ENCODE measurements at places on chromosomes 1 and 21. TPM values are rescaled to one million over a fixed set of nuclear protein-coding genes. Genes with fewer than 3 reads are reported as not detected.

- DNase-seq, result no peak
- H3K27me3 ChIP-seq, result no peaks in the 10 kb centered on the region
- no peaks in the 10 kb centered on the region for H3K36me3 ChIP-seq
- no peaks in the 10 kb centered on the region for H3K4me1 ChIP-seq
- no peak overlapping the region for H3K27ac ChIP-seq
Observed at GRCh38 chr1:237702161-237702560, 188.6 kb downstream of the ZP4 start.

GRCh38 chr1:180571832-180572636 lies 13.3 kb downstream of the OVAAL start:
- H3K27ac ChIP-seq, result no peak overlapping the region
- no peaks in the 10 kb centered on the region for H3K36me3 ChIP-seq
- H3K4me3 ChIP-seq, result no peak overlapping the region

DNA sequence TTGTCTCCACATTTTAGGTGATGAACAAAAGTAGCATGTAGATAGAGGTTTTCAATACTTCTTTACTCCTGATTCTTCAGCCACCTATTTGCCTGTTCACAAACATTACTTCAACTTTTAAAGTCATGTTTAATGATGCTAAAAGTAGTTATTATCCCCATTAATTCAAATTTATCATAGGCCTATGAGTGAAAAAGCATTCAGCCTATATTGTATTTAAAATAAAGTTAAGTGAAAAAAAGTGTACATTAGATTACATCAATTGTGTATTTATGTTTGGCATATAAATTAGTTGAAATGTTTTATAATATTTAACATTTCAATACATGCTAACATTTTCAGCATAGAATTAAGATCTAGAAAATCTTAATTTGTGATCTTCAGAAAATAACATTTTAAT lies 10.5 kb downstream of the CDKN2C start:
- H3K36me3 ChIP-seq, result no peaks in the 10 kb centered on the region
- peaks cover 97% of the 10 kb centered on the region for H3K27me3 ChIP-seq
- H3K27ac ChIP-seq, result no peak overlapping the region
- no peak for DNase-seq

Gene MATN1
- total RNA-seq, result not detected

DNA sequence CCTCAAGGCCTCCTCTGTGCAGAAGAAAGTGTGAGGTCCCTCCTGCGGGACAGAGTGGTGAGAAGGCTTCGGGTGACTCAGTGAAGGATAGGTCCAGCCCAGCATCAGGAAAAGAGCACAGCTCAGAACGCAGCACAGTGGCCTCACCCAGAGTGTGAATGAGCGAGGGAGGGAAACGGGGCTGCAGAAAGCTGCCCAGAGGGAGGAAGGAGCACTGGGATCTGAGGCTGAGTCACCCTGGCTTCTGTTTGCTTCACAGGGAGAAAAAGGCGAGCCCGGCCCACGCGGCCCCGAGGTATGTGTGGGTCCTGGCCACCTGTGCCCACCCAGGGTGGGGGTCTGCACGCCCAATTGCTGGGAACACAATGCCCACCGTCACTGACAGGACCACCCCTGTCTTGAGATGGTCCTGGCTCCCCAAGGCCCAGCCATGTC lies 24.3 kb downstream of the COL6A2 start:
- H3K27me3 ChIP-seq, result no peaks in the 10 kb centered on the region
- H3K4me1 ChIP-seq, result no peaks in the 10 kb centered on the region
- no peak overlapping the region for H3K27ac ChIP-seq
- H3K4me3 ChIP-seq, result no peak overlapping the region
- no peak for DNase-seq
- H3K36me3 ChIP-seq, result peaks cover 46% of the 10 kb centered on the region

Gene LPAR3
- 0.89 TPM for total RNA-seq

DNA sequence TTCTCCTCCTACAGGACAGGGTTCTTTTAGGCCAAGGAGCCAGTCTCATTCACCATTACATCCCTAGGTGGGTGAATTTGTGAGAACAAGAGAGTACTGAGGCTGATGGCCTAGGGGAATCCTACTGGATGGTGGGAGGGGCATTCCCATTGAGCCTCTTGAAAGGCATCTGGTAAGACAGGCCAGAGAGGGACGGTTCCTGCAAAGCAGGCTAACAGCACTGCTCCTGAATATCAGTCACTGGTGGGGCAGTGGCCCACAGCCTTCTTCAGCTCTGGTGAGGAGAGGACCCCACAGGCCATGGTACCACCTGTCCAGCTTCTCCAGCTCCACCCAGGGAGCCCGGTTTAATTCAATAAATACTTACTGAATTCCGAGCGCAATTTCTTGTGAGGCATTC lies 125.9 kb upstream of the EDN2 start:
- DNase-seq, result peak; percentile 35
- no peak overlapping the region for H3K27ac ChIP-seq
- no peaks in the 10 kb centered on the region for H3K36me3 ChIP-seq
- H3K4me3 ChIP-seq, result no peak overlapping the region
- H3K4me1 ChIP-seq, result no peaks in the 10 kb centered on the region

DNA sequence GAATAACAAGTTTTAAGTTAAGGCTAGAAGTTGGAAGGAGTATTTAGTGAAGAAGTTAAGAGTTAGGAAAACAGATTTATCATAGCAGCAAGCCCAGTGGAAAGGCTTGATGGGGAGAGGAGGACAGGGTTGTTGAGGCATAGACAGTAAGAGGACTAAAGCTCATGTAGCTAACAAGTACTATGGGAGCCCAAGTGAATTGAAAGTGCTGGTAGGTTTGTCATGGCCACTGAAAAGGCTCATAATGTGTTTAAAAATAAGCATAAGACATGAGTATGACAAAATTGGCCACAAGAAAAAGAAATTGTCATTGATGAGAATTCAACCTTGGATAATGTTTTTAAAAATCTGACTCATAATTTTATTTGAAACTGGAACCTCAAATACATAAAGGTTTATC lies 49.2 kb upstream of the CRB1 start:
- DNase-seq, result no peak
- H3K36me3 ChIP-seq, result no peaks in the 10 kb centered on the region
- peaks cover 4% of the 10 kb centered on the region for H3K4me1 ChIP-seq
- no peaks in the 10 kb centered on the region for H3K27me3 ChIP-seq

GRCh38 chr1:5995871-5996630 lies 3.8 kb upstream of the NPHP4 start:
- no peaks in the 10 kb centered on the region for H3K36me3 ChIP-seq
- H3K4me1 ChIP-seq, result peaks cover 3% of the 10 kb centered on the region
- no peak for DNase-seq
- no peak overlapping the region for H3K27ac ChIP-seq

- H3K4me3 ChIP-seq, result no peak overlapping the region
- no peaks in the 10 kb centered on the region for H3K27me3 ChIP-seq
- H3K36me3 ChIP-seq, result no peaks in the 10 kb centered on the region
- DNase-seq, result no peak
Observed at GRCh38 chr21:38883142-38883541, 77.4 kb downstream of the ETS2 start.

- no peak overlapping the region for H3K4me3 ChIP-seq
- no peaks in the 10 kb centered on the region for H3K4me1 ChIP-seq
- no peak overlapping the region for H3K27ac ChIP-seq
- H3K36me3 ChIP-seq, result no peaks in the 10 kb centered on the region
Observed at GRCh38 chr1:40884055-40884795, 22.1 kb upstream of the CITED4 start.

- no peak overlapping the region for H3K27ac ChIP-seq
- no peak overlapping the region for H3K4me3 ChIP-seq
- H3K4me1 ChIP-seq, result no peaks in the 10 kb centered on the region
- H3K36me3 ChIP-seq, result no peaks in the 10 kb centered on the region
- no peak for DNase-seq
Observed at GRCh38 chr1:76786222-76786621, 81.1 kb upstream of the ST6GALNAC5 start.

GRCh38 chr21:46008893-46009621 lies 27.5 kb downstream of the COL6A1 start:
- H3K27me3 ChIP-seq, result no peaks in the 10 kb centered on the region
- no peak overlapping the region for H3K4me3 ChIP-seq
- DNase-seq, result peak; percentile 37
- H3K36me3 ChIP-seq, result no peaks in the 10 kb centered on the region
- no peaks in the 10 kb centered on the region for H3K4me1 ChIP-seq
- H3K27ac ChIP-seq, result no peak overlapping the region

Gene MTOR
- 37.8 TPM for total RNA-seq
